NCI-H510A treated with DMSO at 0.1 percent for 48 hours (cell line): ENCODE measurements at places on chromosomes 1 and 21.

DNA sequence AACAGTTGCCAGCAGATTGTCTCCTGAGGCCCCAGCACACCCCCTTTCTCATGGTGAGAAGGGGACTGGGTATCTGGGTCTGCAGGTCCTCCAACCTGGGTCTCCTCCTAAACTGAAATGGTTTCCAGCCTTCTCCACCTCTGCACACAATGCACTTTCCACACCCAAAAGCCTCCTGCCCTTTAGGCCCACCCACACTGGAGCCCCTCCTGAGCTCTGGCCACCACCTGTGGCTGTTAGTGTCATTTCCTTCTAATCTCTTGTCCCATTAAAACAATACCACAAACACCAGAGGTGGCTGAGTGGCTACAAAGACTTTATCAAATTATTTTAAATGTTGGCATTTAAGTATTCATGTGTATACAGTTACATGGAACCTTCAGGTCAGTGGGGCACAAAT, 11.5 kb downstream of the GPR3 start:
- no peak for DNase-seq

DNA sequence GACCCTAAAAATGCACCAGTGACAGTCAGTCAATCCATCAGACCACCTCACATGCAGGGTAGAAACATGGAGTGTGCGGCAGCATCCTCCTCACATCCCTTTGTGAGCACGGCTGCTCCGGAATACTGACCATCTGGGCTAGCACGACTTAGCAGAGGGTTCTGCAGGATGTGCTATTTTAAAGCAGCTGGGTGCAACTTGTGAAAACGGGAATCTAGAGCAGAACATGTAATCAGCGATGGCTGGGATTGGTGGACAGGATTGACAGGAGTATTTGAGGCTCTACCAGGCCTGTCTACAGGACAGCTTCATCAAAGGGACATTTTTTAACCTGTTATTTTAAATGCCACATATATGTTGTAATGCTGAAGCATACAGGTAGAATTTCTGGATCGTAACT, 16.8 kb upstream of the PLEKHM2 start:
- no peak for DNase-seq

DNA sequence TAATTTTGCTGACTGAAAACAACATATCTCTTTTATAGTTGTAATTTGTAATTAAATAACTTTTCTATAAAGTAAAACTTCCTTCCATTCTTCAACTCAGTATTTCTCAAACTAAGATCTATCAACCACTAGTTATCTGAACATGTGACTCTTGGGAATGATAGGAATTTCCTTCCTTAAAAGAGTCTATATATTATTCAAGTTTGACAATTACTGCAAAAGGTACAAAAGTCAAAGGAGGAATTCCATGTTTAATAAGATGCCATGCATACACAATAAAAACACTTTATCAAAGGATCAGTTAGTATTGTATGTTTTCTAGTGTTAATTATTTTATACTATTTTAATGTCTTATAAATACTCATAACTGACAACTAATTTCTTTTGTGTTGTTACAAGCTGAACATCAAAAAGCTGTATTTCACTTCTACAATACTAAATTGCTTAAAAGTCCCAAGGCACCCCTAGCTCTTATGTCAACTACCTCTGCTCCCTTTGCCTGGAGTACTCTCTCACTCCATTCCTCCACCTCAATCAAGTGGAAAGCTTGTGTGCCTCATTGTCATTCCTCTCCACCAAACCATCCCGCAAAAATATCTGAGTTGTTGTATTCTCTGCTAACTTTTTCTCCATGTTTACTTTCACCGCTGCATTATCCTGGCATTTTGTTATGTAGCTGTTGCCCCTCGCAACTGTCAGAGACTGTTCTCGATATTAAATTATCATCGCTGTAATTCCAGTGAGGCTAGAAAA, 67.9 kb downstream of the SLC44A5 start:
- DNase-seq = no peak

DNA sequence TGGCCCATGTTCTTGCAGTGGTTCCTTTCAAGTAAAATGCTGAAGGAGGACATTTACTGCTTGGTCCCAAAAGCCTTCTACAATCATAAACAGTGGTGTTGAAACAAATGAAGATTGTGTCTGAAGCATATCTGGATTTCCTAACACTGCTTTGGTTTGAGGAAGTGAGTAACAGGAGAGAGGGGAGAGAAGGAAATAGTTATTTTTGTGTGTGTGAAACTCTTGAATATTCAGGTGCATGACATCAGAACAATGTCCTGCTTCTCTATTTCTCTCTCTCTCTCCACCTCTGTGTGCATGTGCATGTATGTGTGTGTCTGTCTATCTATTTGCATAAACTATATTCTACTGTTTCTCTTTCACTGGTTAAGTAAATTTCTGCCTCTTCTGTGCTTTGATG, 61.4 kb upstream of the TNFSF18 start:
- DNase-seq = no peak

GRCh38 chr1:54287176-54287650, 87.2 kb downstream of the MRPL37 start:
- peak; percentile 44 for DNase-seq

- no peak for DNase-seq
Observed at GRCh38 chr1:223175633-223176032, 32.6 kb upstream of the TLR5 start.

GRCh38 chr1:229694053-229694693, 68.1 kb downstream of the URB2 start:
- DNase-seq = peak; percentile 87

DNA sequence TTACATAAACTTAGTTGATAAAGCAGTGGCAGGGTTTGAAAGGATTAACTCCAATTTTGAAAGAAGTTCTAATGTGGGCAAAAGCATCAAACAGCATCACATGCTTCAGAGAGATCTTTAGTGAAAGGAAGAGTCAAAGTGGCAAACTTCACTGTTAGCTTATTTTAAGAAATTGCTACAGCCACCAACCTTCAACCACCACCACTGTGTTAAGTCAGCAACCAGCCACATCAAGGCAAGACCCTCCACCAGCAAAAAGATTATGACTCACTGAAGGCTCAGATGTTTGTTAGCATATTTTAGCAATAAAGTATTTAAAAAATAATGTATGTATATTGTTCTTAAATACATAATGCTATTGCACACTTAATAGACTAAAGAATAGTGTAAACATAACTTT, 21.3 kb upstream of the MAGI3 start:
- no peak for DNase-seq

DNA sequence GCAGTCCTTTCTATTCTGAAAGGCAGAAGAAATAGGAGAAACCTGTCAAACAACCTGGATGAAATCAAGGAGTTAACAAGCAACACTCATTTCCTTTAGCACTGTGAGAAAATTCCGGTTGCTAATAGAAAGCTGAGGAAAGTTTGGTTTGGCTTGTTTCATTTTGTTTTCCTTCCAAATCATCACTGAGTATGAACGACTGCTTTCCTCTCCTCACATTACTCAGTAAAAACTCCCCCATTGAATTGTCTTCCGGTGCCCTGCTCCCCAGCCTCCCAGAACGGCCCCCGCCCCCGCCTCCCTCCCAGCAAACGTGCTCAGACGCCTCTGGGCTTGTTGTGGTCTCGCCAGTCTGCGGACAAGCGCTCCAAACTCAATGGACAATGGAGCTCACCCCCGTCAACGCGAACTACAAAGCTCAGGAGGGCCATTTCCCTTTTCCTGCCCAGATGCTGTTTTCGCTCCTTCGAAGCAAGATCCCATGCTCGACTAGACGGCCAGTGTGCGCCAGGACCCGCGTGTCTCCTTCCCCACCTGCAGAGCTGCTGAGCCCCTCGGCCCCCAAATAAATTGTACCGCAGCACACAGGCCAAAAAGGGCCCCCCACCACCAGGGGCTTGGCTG, 747 bp downstream of the STX6 start:
- DNase-seq = peak; percentile 70

DNA sequence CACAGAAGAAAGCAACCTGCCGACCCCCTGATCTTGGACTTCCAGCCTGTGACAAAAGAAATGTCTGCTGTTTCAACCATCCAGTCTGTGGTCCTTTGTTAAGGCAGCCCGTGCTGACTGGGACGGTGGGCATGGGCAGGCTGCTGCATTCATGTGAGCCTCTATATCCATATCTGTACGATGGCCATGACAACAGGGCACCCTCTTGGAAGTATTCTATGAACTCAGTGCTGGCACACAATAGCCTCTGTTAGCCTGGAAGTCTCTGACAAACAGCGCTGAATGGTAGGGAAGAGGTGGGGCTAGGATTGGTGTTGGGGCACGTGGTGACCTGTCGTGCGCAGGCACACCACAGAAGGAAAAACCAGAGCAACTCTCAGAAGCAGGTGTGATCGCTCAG, 30.4 kb downstream of the SPATA21 start:
- no peak for DNase-seq

GRCh38 chr1:6967431-6968111, 182.3 kb downstream of the CAMTA1 start:
- DNase-seq = no peak

DNA sequence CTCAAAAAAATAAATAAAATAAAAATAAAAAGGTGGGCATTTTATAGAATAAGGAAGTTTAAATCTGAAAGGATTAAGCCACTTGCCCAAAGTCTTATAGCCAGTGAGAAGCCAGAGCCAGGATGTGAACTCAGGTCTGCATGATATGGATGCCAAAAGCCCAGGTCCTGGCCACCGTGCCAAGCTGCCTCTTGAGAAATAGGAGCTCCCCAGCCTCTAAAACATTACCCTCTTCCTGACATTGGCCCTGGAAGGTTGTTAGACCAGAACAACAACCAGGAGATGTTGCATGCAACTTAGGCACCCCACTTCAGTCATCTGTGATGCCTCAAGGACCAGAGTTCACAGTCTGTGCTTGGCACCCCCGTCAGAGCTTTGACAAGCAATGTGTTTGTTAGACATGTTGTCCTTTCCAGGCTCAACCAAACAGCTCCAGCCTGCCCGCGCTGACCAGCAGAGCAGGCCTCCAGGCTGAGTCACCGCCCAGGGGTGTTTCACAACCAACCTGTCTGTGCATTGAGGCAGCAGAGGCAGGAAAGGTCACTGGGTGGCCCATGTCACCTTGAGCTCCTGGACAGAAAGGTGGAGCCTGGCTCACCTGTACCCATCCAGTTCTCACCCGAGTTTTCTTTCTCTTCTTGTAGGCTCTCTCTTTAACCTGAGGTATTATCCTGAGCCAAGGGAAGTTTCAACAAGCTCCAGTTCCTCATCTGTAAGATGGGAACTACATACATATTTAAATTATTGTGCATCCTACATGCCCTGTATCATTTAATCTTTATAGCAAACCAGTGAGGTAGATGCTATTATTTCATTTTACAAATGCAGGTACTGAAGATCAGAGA, 14.9 kb upstream of the MED18 start:
- no peak for DNase-seq

GRCh38 chr1:1938613-1939295, 19.7 kb upstream of the TMEM52 start:
- DNase-seq = no peak

- no peak for DNase-seq
Observed at GRCh38 chr1:246678816-246679793, 45.1 kb upstream of the SCCPDH start.

DNA sequence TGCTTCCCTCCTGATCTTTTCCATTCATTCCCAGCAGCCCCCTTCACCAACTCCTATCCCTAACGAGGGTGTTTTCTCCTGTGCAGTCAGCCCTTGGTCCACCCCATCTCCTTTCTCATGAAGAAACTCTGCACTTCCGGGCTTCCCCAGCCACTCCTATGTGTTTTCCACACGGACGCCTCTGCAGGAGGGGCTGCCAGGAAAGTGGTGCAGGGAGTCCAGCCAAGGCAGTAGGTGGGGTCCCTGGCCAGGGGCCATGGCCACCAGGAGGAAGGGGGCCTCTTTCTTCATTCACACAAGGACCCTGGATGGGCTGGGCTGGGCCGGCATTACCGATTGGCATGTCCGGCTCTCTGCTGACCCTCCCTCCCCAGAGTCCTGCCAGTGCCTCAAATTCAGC, 72.8 kb upstream of the EFHD2 start:
- no peak for DNase-seq

- DNase-seq = peak; percentile 91
Observed at GRCh38 chr1:153626904-153627714, at the start of gene S100A13. S100A13 (minus strand) TSS chr1:153627505; CDS start chr1:153626472, 1,033 bp downstream.

DNA sequence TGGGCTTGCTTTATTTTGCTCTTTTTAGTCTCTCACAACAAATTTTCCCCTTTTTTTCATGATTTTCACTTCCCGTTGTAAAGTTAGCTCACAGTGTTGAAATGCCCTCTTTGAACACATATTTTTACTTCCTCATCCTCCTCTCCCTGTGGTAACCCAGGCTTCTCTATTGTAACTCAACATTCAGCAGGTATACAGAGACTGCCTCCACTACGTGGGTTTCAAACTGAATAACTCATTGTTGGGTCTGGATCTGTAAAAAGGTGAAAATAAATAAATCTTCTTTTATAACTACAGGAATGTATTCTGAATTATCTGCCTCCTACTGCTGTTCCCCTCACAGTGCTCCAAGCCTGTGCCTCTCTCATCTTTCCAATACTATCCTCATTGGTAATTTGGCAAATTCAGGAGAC, 166.4 kb downstream of the RUNX1 start:
- no peak for DNase-seq

DNA sequence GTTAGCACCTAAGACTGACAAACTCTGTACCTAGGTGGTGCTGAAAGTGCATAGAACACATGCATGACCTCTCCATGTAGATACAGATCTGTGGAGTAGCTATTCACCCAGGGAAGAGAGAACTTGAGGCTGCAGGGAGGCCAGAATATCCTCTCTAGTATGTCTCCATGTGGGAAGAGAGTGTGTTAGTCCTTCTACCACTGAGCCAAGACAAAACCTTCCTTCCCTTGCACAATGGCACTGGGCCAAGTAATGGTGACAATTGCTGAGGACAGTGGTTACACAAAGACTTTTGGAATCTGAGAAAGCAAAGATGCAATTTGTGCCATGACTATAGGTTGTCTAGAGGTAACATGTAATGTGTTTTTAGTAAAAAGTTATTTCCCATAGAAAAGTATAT, 52.3 kb downstream of the C1orf198 start:
- no peak for DNase-seq

GRCh38 chr1:200388791-200389190, 21.0 kb downstream of the ZNF281 start:
- no peak for DNase-seq

DNA sequence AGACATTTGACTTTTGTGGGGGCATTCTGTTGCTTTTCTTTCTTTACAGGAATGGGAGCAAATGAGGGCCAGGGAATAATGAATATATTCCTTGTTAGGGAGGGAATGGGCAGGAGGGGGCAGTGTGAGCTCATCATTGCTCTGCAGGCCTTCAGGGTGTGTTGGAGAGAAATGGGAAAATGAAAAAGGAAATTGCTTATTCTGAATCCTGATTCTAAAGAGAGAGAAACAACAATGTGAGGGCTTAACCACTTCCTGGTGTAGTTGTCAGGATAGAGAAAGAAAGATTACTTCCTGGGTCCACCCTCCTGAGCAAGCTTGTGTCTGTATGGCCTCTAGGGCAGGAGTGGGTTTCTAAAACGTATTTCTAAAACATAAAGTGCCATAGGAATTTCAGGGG, 28.3 kb downstream of the VANGL2 start:
- DNase-seq = peak; percentile 2
